Stimulated activated CD8-positive, alpha-beta memory T cell treated with anti-CD3 and anti-CD28 coated beads, Interleukin-7, amount 100 ng/mL, for 24 hours (primary cell): ENCODE measurements at places on chromosomes 2 and 18.

DNA sequence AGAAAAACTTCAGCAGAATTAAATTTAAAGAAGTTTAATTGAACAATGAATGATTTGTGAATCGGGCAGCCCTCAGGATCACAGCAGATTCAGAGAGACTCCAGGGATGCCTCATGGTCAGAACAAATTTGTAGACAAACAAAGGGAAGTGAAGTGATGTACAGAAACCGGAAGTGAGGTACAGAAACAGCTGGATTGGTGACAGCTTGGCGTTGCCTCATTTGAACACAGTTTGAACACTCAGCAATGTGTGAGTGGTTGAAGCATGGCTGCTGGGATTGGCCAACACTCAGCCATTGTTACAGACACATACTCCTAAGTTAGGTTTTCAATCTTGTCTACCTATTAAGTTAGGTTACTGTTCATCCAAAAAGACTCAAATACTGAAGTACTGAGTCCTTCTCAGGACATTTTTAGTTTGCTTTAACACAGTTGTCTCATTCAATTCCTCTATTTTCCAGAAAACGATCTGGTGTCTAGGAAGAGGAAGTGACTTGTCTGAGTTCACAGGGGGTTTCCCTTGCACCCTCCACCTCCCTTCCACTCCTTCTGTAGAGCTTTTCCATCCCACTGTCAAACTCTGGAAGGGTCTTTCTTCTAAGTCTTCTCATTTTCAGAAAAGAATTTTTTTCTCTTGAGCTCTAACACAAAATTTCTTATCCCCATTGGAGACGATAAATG lies 137.9 kb downstream of the SLC4A3 start:
- DNase-seq, result no peak

DNA sequence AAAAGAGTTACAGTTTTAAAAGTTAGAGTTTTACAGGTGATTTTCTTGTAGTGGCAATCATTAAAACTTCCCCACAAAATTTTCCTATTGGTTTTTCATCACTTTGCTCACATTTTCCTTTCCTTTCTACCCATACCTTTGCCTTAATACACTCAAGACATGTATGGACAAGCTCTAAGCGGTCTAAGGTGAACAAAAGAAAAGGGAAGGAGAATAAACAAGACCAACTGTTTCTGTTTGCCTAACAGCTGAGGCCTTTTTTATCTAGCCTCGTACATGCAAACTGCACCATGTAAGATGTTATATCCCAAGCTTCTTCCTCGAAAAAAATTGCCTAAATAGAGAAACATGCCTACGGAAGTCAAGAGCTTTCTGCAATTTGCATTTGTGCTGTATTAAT lies 33.9 kb upstream of the TBC1D8 start:
- no peak for DNase-seq

- DNase-seq, result no peak
Observed at GRCh38 chr2:189541591-189541990, 39.0 kb downstream of the SLC40A1 start.

DNA sequence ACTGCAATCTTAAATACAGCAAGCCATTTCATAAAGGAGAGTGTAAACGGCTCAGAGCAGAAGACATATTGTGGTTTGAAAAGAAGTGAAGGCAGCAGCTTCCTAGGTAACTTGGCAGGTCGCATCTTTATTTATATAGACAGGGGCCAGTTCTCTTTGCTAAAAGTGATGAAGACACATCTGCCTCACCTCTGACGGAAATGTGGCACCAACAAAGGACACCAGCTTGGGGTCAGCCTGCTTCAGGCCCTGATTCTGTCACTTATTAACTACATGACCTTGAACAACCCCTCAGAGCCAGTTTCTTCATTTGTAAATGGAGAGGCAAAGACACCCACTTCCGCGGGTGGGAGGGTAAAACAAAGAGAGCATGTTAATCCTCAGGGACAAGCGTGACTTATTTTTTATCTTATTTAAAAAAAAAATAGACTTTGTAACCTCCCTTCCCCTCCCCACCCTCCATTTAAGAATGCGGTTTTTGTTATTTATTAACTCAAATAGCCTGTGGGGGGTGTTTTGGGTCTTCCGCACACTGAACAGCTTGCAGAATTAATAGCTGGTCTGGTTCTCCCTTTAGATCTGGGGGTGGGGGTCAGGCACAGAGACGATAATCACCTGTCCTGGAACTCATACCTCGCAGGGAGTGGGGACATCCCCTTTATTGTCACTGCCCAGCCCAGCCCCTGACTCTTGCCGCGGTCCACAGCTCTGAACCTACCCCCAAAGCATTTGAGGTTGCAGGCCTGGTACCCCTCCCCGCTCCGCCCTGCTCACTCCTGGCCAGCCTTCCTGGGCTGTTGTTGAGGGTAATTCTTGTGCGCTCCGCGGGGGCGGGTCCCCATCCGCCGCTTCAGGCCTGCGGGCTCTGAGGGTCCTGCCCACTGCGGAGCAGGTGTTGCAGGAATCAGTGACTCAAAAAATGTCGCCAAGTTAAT lies 64.2 kb upstream of the TMEM17 start:
- no peak for DNase-seq
